Common myeloid progenitor, CD34-positive (primary cell): ENCODE measurements at places on chromosomes 7 and 10.

DNA sequence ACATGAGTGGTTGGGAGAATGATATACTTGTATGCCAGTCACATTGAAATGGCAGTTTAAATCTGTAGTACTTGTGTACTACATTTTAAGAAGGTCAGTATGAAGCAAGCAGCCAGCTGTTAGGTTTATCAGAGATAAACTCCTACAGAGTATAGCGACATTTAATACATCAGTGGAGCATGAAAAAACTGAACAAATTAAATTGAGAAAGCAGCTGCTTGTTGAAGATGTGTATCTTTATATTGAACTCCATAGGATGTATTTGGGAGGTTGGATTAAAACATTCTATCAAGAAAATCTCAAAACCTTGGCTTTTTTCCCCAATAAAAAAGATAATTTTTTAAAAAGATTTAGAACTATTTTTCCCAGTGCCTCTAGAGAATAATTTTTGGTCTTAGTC is 47.8 kb downstream of the PHF14 start:
- H3K27ac ChIP-seq = no peak overlapping the region
- H3K36me3 ChIP-seq = peaks cover 5% of the 10 kb centered on the region
- no peaks in the 10 kb centered on the region for H3K27me3 ChIP-seq

GRCh38 chr10:63744060-63744941 is 223.1 kb downstream of the REEP3 start:
- H3K4me3 ChIP-seq = no peak overlapping the region
- no peaks in the 10 kb centered on the region for H3K4me1 ChIP-seq
- no peak for DNase-seq
- no peaks in the 10 kb centered on the region for H3K36me3 ChIP-seq

DNA sequence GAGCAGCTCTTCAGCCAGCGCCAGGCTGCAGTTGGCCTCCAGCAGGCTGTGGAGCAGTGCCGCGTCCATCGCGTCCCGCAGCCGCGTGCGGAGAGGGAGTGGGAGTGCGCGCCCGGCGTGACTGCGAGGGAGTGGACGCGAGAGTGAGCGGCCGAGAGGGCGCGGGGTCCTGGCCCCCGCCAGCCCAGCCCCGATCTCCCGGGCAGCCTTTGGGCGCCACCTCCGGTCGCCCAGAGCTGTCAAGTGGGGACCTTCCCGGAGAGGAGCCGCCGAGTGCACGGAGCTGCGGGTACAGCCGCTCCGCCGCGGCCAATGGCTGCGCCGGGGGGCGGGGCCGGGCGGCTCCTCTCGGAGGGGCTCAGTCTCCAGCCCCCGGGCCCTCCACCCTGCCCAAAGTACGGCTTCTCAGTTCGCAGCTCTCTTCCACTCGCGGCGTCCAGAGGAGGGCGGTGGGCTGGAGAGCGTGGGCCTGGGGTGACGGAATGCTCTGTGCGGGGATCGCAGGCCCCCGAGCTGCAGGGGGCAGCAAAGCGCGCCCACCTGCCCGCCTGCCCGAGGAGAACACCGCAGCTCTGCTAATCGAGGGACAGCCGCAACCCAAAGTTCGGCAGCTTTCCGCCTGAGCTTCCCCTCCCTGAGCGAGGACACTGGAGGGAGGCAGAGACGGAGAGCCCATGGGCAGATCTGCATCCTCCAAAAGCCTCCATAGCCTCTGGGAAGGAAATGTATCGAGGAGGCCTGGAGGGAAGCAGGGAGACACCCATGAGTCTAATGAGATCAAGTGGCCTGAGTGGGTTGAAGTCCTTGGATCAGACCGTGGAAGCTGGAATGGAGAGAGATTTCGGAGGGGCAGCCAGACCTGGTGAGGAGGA is at the start of gene CRHR2:
Gene CRHR2, minus strand, starts transcription at position 245 of the 872 bp plus-strand sequence. Its CDS starts 176 bp downstream, at position 69.
- H3K27me3 ChIP-seq = no peaks in the 10 kb centered on the region
- peak; percentile 36 for DNase-seq
- H3K27ac ChIP-seq = no peak within 1 kb of the TSS
- H3K4me3 ChIP-seq = peak within 1 kb of the TSS; percentile 74
- H3K36me3 ChIP-seq = no peaks in the 10 kb centered on the region

DNA sequence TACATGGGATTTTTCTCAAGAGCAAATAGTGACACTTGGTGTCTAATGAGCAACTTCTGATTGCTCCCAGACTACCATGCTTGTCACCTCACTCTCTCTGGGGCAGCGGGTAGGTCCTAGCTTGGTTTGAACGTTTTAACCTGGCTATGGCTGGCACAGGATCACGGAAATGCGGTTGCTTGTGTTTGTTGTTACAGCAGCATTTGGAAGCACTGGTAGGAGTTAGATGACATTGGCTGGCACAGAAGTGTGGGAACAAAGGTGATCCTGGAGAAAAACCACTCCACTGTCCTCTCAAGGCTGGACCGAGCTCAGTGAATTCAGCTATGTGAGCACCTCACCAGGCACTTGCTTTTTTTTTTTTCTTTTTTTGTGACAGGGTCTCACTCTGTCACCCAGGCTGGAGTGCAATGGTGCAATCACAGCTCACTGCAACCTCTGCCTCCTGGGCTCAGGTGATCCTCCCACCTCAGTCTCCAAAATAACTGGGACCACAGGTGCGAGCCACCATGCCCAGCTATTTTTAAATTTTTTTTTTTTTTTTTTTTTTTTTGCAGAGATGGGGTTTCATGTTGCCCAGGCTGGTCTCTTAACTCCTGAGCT is 3.5 kb upstream of the PFKFB3 start:
- H3K4me1 ChIP-seq = peaks cover 50% of the 10 kb centered on the region
- no peak overlapping the region for H3K4me3 ChIP-seq
- H3K36me3 ChIP-seq = no peaks in the 10 kb centered on the region
- H3K27me3 ChIP-seq = no peaks in the 10 kb centered on the region
- no peak for DNase-seq

DNA sequence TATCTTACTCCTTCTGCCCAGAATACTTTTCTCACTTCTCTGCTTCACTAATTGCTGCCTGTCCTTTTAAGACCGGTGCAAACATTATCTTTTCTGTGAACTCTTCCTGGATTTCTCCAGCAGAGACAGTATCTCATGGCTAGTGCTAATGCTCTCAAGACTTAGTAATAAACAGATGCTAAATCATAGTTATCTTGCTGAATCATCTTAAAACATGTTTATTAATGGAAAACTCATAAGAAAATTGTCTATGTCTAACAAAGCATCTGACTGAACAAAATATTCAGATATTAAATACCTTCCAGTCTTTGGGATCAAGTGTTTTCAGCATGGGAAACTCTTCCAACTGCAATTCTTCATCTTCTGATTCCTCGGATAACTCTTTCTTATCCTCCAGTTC is 3.1 kb downstream of the DNAJC2 start:
- no peak overlapping the region for H3K27ac ChIP-seq
- peaks cover 12% of the 10 kb centered on the region for H3K36me3 ChIP-seq
- no peak for DNase-seq
- H3K4me1 ChIP-seq = peaks cover 15% of the 10 kb centered on the region
- H3K4me3 ChIP-seq = no peak overlapping the region

DNA sequence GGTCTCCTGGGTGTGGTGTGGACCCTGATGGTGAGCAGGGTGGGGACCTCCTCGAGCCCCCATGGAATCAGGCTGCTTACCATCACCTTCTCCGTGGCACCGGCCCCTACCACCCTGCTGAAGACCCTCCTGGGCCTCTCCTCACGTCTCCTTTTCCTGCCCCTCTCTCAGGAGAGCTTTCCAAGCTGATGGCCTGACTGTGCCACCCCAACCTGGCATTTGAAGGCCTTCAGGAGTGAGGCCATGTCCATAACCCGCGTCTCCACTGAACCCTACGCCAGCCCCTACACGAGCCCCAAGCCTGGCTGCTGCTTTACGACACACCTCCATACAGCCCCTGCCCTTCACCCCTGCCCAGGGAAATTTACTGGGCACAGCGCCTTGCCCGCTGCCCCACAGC is 55.4 kb downstream of the ZRANB1 start:
- DNase-seq = no peak
- H3K27ac ChIP-seq = no peak overlapping the region
- no peaks in the 10 kb centered on the region for H3K27me3 ChIP-seq

- DNase-seq = no peak
- no peak overlapping the region for H3K27ac ChIP-seq
- no peaks in the 10 kb centered on the region for H3K36me3 ChIP-seq
- no peak overlapping the region for H3K4me3 ChIP-seq
Measured at GRCh38 chr10:13420532-13421307, 72.6 kb upstream of the SEPHS1 start.

DNA sequence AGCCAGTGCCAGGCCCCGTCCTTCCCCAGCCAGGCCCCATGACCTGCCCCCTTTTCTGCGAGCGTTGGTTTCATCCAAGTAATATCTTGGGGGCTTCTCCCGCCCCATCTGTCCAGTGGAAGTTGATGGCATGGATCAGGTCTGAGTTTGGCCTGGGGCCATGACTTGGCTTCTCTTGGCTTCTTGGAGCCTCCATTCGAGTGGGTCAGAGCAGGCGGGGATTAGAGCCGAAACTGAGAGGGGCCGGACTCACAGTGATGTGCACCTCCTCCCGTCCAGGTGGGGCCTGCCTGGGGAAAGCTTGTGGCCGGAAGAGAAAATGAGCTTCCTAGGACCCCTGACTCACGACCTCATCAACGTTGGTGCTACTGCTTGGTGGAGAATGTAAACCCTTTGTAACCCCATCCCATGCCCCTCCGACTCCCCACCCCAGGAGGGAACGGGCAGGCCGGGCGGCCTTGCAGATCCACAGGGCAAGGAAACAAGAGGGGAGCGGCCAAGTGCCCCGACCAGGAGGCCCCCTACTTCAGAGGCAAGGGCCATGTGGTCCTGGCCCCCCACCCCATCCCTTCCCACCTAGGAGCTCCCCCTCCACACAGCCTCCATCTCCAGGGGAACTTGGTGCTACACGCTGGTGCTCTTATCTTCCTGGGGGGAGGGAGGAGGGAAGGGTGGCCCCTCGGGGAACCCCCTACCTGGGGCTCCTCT is 15.1 kb upstream of the LIMK1 start:
- DNase-seq = no peak
- no peak overlapping the region for H3K27ac ChIP-seq
- no peak overlapping the region for H3K4me3 ChIP-seq
- H3K27me3 ChIP-seq = no peaks in the 10 kb centered on the region
- H3K36me3 ChIP-seq = no peaks in the 10 kb centered on the region

GRCh38 chr7:15525652-15526263 is 36.1 kb downstream of the AGMO start:
- H3K36me3 ChIP-seq = no peaks in the 10 kb centered on the region
- H3K27me3 ChIP-seq = no peaks in the 10 kb centered on the region
- no peak overlapping the region for H3K27ac ChIP-seq
- no peaks in the 10 kb centered on the region for H3K4me1 ChIP-seq
- no peak for DNase-seq

DNA sequence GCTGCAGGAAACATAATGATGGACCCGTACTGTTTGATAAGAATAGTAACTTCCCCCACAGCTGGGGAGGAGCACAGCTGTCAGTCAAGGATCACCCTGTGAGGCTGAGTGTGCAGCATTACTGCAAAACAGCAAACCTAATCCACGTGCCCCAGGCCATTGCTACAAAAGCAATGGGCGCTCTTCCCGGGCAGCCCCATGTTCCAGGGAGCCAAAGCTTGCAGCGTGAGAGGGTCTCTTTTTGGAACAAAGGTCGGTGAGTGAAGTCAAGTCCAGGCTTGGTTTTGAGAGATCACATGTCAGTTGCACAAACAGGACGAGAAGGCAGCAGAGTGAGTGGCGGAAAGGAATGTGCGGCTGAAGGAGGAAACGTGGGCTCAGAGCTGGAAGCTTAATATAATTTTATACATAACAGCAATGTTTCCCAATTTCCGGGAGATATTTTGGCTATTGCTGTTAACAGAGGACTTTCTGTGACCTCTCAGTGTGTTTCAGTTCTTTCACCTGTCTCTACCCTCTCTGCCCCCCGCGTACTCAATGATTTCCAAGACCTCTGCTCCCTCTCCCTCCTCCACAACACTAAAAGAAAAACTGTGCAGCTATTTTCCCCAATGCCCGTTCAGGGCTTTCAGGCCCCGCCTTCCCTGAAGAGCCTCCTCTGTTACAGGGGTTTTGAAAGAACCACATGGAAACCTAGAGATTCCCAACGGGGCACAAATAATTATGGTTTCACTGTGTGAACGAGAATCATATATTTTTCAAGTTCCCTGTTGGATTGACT is 128.9 kb downstream of the MTPAP start:
- H3K36me3 ChIP-seq = no peaks in the 10 kb centered on the region
- peaks cover 12% of the 10 kb centered on the region for H3K4me1 ChIP-seq
- peak; percentile 42 for DNase-seq
- no peak overlapping the region for H3K27ac ChIP-seq
- no peak overlapping the region for H3K4me3 ChIP-seq

DNA sequence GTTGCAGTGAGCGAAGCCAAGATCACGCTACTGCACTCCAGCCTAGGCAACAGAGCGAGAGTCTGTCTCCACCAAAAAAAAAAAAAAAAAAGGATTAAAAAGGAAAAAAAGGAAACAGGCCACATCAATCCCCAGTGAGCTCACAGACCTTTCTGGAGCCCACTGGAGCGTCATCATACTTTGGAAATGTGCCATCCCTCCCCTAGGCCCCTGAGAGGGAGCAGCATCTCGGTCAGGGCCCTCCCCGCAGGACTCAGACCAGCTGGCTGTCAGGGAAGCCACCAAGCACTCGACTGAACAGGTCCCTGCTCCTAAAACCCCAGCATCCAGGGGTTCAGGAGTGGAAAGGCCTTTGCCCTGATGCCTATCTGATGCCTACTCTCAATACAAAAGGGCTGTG is 97.9 kb upstream of the SH2B2 start:
- peaks cover 81% of the 10 kb centered on the region for H3K36me3 ChIP-seq
- no peak for DNase-seq
- H3K27me3 ChIP-seq = no peaks in the 10 kb centered on the region
- H3K4me1 ChIP-seq = no peaks in the 10 kb centered on the region
- no peak overlapping the region for H3K27ac ChIP-seq

GRCh38 chr7:151477867-151478266 is 37.9 kb upstream of the CRYGN start:
- H3K36me3 ChIP-seq = peaks cover 47% of the 10 kb centered on the region
- no peak overlapping the region for H3K4me3 ChIP-seq
- no peaks in the 10 kb centered on the region for H3K27me3 ChIP-seq
- H3K4me1 ChIP-seq = no peaks in the 10 kb centered on the region
- DNase-seq = no peak

DNA sequence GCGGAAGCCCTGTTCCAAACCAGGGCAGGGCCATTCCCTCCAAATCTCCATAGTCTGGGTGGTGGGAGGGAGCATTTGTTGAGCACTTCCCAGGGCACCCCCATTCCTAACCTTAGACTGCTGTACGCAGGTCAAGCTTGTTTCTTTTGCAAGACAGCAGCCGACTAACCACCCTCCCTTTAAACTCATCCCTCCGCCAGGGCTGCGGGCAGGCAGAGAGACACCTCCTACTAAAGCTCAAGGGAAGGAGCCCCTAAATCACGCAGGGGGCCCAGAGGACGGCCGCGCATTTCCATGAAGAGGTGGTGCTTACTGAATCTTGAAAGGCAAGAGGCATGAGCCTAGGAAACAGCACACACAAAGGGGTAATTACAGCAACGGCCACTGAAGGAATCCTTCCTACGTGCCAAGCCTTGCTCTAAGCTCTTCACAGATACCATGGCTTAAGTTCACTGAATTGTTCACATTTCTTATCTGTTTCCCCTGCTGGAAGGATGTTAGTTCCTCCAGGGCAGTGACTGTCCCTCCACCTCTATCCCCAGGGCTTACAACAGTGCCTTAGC is 90.0 kb downstream of the PROSER2 start:
- H3K27me3 ChIP-seq = no peaks in the 10 kb centered on the region
- no peak overlapping the region for H3K4me3 ChIP-seq
- no peak overlapping the region for H3K27ac ChIP-seq
- no peaks in the 10 kb centered on the region for H3K36me3 ChIP-seq

- no peak overlapping the region for H3K4me3 ChIP-seq
- no peak overlapping the region for H3K27ac ChIP-seq
- no peak for DNase-seq
- H3K27me3 ChIP-seq = no peaks in the 10 kb centered on the region
- no peaks in the 10 kb centered on the region for H3K4me1 ChIP-seq
- H3K36me3 ChIP-seq = no peaks in the 10 kb centered on the region
Measured at GRCh38 chr10:4280461-4281189, 495.6 kb upstream of the KLF6 start.
